GM23248 (cell line): ENCODE measurements at places on chromosomes 5 and 9.

GRCh38 chr9:114400219-114400618 is 12.4 kb upstream of the AKNA start:
- DNase-seq, result peak; percentile 56

DNA sequence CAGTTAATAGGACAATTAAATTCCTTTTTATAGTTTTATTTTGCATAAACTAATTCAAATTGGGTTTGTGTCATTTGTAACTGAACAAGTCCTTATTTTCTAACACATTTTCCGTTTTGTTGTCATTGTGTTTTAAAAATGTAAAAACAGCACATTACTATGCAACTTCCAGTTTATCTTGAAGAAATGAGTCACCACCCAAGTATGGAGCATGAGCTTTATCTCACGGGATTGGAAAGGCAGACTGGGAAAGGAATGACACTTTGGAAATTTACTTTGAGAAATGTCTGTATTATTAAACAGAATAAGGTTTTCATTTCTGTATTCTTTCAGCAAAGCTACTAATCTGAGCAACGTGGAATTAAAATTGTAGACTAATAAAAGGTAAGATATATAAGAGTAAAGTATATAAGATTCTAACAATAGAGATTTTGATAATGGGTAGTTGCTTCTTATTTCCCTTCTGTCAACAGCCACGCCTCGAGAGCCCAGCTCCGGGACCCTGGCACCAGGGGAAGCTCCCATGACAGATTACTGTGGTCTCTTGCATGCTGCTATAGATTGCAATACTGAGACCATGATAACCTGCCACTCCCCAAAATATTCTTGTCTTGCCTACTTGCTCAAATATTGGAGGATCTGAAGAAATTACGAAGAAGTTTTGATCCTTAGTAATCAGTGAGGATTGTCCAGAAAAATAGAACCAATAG is 433.1 kb downstream of the CHSY3 start:
- peak; percentile 1 for DNase-seq

GRCh38 chr9:33468797-33469621 is 4.7 kb downstream of the NOL6 start:
- DNase-seq, result no peak

- no peak for DNase-seq
Observed at GRCh38 chr5:134609232-134609851, 23.3 kb downstream of the SAR1B start.

DNA sequence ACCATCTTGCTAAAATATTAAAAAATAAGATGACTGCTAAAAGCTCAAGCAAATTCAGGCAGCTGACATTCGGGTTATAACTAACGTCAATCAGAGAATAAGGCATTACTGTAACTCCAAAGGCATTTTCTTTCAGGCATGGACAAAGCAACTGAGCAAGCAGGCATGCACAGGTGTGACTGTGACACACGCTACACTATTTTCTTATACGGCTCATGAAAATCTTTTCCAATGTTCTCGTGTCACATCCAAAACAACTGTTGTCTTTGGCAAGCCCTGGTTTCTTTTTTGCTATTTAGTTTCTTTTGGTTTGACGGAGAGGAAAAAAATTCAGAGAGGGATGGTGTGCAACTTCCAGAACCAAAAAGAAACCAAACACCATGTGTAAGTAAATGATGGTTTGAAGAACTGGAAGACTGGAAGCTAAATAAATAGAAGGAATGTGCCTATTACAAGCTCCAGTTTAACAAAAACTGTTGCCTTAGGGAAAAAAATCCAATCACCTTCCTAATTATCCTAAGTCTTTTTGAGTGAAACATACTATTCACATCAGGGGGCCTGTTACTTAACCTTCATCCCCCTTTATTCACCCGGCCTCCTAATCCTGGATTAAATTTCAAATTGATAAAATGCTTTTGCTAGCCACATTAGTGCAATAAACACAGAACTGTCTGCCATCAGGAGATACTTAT is 277.6 kb downstream of the PSAT1 start:
- DNase-seq, result no peak

DNA sequence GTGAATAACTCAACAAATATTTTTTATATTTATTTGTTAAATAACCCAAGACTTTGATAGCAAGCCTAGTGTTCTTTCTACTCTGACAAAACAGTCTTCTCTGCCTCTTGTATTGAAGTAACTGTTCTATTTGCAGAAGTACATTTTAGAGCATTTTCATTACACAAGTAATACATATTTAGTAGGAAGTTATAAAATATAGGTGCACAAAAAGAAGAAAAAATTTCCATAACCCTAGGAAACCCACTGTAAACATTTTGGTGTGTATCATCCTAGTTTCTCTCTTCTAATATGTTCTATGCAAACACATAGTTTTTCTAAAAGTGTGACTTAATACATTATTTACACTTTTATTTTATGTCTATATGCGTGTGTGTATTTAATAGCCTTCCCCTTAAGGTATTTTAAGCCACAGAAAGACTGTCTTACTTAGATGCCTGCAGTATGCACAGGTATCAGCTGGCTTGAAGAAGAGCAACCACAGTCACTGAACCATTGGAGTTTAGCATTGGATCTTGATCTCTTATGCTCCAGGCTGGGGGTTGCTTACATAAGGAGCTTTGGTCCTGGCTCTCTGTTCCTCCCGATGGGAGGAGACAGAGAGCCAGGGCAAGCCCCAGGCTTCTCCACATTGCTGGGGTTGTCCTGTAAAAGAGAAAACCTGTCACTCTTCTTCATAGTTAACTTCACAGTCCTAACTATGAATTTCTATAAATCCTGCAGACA is 3.8 kb downstream of the SELENOP start:
- no peak for DNase-seq
